ENCODE measurements at places on chromosomes 7 and 10.

GRCh38 chr7:75565132-75565837, 73.2 kb downstream of the SPDYE5 start:
- DNase-seq: no peak

GRCh38 chr10:12535656-12536055, 186.3 kb downstream of the CAMK1D start:
- DNase-seq: no peak

GRCh38 chr7:139192014-139192706, 38.9 kb upstream of the UBN2 start:
- DNase-seq: no peak

DNA sequence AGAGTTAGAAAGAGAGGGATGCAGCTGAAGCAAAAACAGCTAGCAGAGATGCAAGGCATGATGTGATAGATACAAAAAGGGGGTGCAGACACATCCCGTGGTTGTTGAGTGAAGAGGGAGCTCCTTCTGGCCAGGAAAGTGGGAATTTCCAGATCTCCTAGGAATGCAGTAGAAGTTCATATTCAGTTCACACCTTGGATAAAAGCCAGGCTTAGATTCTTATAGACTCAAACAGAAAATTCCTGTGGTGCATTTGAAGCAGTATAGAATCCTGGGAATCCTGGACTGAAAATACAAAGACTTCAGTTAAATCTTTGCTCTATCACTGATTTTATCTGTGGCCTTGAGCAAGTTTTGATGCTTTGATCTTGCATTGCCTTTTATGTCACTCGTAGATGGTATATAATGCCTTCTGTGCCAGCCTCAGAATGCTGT, 33.9 kb downstream of the SGPL1 start:
- DNase-seq: no peak

DNA sequence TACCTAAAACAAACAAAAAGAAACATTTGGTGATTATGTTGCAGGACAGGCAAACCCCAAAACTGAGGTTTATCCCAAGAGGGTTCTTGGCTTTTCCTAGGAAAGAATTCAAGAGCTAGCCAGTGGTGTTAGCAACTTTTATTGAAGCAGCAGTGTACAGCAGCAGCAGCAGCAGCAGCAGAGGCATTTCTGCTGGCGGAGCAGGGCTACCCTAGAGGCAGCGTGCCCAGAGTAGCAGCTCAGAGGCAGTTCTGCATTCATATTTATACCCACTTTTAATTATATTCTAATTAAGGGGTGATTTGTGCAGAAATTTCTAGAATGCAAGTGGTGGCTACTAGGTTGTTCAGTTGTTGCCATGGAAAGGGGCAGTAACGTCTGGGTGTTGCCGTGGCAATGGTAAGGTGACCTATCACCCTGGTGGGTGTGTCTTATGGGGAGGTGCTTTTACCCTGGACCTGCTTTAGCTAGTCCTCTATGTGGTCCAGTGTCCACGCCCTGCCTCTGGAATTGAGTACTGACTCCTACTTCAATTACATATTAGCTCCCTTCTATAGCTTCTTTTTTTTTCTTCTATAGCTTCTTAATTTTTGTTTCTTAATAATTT, 53.9 kb downstream of the VCL start:
- no peak for DNase-seq

DNA sequence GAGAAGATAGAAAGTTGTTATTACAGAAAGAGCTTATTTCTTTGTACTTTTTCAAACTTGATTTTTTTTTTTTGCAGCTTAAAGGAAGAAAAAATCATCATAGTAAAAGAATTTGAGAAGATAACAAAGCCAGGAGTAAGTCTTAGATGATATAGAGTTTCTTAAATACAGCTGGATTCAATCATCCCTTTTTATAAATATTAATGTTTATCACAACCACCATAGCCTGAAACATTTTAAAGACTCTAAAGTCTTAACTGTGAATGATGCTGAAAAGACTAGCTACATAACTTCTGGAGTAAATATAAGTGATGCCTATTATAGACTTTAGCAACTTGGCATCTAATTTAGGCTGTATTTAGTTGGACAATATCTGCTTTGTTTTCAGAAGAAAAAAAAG, 54.8 kb upstream of the FGL2 start:
- no peak for DNase-seq

GRCh38 chr7:66050990-66051448, 24.6 kb upstream of the ASL start:
- DNase-seq: no peak

- no peak for DNase-seq
Observed at GRCh38 chr10:14146025-14146424, 184.7 kb downstream of the FRMD4A start.

- no peak for DNase-seq
Observed at GRCh38 chr7:151626422-151627115, 106.9 kb upstream of the RHEB start.

DNA sequence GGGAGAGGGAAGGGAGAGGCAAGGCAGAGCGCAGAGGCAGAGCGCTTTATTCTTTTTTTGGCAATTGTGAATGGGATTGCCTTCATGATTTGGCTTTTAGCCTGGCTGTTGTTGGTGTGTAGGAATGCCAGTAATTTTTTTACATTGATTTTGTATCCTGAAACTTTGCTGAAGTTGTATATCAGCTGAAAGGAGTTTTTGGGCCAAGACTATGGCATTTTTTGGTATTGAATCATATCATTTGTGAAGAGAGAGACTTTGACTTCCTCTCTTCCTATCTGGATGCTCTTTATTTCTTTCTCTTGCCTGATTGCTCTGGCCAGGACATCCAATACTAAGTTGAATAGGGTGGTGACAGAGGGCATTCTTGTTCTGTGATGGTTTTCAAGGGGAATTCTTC, 291.3 kb downstream of the REEP3 start:
- DNase-seq: no peak

DNA sequence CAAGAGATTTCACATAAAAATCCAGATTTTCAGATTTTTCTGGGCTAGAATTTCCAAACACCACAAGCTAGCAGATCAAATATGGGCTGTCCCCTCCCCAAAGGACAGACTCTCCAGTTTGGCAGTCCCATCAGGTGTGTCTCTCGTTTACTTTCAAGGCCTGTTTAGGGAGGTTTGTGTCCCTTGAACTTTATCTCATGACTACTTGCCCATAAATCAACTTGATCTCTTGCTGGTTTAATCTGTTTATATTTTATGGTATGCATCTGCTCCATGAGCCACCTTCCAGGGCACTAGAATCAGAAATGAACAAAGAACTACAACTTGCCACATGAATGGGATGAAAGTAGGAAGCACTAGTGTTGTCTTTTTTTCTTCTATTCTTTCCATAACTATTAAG, 5.2 kb downstream of the ZDHHC6 start:
- no peak for DNase-seq

GRCh38 chr10:115222039-115222438, 128.9 kb downstream of the ATRNL1 start:
- DNase-seq: no peak

DNA sequence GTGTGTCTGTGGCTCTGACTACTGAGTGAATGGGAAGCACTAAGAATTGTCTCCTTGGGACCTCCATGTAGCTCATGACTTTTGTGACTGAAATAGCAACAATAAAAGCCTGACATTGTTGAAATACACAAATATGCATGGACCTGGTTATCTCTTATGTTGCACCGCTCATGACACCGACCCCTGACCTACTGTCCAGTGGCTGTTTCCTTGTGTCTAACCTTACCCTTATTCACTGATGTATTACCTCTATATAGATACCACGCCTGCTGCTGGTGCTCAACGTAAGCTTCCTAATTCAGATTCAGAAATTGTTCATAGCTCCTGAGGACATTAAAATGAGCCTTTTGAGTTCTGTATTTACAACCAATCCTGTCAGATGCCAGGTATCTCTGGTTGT, 243.4 kb upstream of the SEMA3C start:
- DNase-seq: no peak

DNA sequence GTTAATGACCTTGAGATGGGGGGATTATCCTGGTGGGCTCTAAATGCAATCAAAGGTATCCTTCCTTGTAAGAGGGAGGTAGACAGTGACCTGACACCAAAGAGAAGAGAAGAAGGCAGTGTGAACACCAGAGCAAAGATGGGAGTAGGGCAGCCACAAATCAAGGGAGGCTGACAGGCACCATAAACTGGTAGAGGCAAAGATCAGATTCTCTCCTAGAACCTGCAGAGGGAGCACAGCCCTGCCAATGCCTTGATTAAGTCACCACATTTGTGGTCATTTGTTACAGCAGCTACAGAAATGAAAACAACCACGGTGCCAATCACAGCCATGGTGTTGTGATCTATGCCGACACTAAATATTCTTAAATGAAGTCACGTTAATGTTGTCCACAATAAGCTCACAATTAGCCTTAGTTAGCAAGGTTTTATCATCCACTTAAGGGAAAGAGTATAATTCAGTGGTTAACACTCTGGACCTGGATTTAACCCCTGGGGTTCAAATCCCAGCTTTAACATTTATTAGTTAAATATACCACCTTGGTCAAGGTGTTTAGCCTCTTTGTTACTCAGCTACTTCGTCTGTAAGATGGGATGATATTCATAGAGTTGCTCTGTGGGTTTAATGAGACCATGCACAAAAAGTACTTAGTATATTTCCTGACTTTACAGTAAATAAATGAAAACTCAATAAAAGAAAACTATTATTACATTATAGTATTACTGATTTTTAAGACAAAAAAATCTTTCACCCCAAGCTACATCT, 70.8 kb downstream of the SGMS1 start:
- no peak for DNase-seq

- no peak for DNase-seq
Observed at GRCh38 chr10:60863796-60864195, 80.2 kb downstream of the RHOBTB1 start.

DNA sequence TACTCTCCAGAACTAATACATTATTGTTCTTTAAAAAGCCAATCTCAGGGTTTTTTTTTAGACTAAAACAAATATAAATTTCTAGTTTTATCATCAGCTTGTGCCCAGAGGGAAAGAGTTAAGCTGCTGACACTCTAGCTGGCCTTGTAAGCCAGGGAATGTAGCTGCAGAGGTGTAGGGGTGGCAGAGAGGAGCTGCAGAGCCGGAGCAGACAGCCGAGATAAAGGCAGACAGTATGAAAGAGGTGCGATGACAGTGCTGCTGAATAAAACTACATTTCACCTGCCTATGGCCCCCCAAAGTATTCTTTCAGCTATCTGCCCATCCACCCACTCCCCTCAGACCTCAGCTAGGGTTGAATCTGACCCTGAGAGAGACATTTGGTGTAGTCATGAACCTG, 653.7 kb upstream of the ZWINT start:
- DNase-seq: no peak

DNA sequence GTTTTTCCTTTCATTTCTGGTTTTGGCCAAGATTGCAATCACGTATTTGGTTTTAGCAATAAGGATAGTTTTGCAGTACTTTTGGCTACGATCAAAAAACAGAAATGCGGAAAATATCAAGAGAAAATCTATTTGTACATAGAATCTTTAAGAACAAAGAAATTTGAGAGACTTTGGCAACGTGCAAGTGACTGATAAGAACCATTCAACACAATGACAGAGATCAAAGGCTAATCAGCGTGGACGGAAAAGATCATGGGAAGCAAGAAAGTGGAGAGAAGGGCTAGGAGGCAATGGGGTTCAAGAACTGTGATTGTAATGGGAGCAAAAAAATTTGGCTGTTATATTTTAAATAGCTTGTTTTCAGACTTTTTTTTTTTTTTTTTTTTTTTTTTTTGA, 16.2 kb upstream of the LRRN3 start:
- DNase-seq: no peak

DNA sequence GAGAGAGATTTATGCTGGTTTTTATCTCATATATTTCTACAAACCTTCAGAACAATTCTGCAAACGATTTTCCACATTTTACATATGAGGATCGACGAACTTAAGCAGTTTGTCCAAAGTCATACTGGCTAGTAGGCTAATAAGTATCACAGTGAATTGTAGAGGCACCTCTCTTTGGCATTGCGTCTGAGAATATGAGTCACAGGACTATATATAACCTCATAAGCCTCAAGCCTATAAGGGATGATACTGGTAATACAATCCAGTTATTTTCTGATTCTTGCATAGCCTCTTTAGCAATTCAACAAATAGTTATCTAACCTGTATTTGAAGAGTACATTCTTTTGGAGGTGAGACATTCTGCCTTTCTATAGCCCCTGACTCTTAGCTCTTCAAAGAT, 129.8 kb downstream of the GPR158 start:
- DNase-seq: no peak

DNA sequence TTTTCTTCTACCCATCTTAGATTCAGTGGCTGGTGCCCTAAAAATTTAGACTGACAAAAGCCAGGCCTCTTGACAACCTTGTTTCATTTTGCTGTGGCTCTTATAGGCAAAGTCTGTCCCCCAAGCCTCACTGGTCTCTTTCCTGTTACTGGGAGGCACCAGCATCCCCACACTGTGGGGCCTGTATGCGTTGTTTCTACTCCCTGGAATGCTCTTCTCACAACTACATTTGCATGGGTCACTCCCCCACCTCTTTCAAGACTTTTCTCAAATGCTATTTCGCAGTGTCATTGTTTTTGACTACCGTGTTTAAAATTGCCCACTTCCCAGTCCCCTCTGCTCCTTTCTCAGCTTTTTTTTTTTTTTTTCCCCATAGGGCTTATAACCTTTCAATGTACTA, 108.7 kb upstream of the DGKB start:
- DNase-seq: no peak

Data from NK-92 treated with Interleukin-12 subunit alpha and Interleukin-12 subunit beta, amount 100 ng/mL, for 24 hours (cell line).